Skin of body (tissue), 3 donors: ENCODE measurements at places on chromosomes 12 and 14. TPM values are rescaled to one million over a fixed set of nuclear protein-coding genes. Genes with fewer than 3 reads are reported as not detected.

DNA sequence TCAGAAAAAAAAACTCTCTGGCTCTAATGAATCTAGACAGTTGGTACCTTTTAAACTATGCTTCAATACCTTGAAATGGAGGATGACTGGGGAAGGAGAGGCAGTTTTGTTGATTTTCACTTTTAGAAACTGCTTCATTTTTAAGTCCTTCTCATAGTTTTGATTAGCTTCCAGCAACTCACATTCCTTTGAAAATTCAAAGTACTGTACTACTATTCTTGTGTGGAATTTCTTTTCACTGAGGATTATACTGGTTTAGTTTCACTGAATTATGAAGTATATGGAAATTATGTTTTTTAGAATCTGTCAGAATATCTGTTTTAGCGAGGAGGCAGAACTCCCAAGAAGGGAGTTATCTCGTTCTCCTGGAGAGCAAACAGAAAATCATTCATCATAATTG is 116.3 kb downstream of the TGFB3 start:
- DNase-seq, result no peak

- no peak for DNase-seq
Observed at GRCh38 chr12:72432037-72432604, 160.0 kb downstream of the TRHDE start.

- peak; percentile 21 for DNase-seq
Observed at GRCh38 chr12:93950311-93950710, 198.1 kb upstream of the PLXNC1 start.

- no peak for DNase-seq
Observed at GRCh38 chr12:42162965-42163364, 18.3 kb upstream of the GXYLT1 start.

GRCh38 chr12:87935216-87935615 is 94.0 kb downstream of the C12orf50 start:
- DNase-seq, result no peak

DNA sequence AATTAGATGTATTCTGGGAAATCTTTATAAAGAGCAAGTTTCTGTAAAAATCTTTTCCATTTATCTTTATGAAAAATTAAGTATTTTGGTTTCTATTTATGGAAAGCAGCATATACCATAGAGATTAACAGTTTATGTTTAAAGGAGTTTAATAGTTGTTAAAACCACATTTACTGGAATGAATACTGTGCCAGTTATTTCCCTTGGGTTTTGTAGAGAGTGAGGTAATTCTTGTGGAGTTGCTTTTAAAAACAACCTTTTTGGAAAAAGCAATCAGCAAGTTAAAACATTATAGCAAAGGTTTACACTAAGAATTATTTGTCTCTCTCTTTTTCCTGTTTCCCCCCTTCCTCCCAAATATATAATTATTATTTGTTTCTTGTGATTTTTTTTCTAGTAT is 34.9 kb downstream of the AEBP2 start:
- DNase-seq, result no peak

- DNase-seq, result no peak
Observed at GRCh38 chr12:43988838-43989560, 153.1 kb downstream of the TMEM117 start.

DNA sequence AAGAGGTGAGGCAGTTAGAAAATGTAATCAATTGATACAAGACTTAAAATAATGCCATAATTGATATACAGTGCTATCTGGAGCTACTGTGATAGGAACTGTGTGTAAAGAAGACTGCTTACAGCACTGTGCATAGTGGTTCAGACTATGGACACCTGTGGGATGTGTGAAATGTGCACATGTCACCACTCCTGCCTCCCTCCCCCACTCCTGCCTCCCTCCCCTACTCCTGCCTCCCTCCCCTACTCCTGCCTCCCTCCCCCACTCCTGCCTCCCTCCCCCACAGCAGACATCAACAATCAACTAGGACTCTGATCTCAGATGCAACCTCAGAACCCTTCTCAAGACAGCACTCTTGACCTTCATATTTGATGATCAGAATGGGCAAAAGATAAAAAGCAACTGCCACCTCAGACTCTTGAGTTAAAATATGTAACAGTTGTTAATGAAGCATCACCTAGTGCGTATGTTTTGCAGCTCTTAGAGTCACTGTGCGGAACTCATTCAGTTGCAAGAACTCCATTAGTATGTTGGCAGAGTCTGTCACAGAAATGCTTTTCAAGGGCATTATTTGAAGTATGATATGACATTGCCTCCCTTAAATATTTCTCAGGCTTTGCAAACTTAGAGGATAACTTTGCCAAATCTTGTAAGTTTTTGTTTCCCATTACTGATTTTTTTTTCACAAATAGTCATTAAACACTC is 255.2 kb upstream of the DDHD1 start:
- no peak for DNase-seq

DNA sequence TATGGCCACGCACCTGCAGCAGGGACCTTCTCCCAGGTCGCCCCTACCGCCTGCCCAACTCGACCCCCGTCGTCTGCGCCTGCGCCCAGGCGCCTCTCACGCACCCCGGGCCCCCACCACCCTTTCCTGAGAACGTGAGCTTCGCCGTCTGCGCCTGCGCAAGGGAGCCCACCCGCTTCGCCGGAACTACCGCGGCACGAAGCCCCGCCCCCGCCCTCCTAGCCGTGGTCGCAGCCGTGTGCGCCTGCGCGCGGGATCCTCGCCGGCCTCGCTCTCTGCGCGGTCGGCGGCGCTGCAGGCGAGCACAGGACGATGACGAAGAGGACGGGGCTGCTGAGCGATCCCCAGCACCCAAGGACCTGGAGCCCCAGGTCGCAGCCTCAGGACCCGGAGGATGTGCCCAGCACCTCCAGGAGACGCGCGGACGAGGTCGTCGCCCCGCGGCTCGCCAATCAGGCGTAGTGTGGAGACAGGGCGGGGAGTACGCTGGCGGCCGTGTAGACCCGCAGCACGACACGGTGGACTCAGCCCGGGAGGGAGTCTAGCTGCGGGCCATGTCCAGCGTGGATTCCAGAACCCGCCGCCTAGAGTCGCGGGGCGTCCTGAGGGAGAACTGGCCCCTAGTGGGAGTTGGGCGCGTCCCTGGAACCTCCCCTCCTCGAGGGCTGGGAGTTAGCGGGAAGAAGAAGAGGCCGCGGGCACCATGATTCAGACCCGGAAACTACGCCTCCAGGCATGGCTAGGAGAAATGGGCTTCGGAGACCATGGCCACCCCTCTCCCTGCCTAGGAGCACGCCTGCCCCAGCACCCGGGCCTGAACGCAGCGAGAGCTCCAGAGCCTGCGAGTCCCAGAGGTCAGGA is 1120.8 kb upstream of the TMEM132C start:
- peak; percentile 12 for DNase-seq

DNA sequence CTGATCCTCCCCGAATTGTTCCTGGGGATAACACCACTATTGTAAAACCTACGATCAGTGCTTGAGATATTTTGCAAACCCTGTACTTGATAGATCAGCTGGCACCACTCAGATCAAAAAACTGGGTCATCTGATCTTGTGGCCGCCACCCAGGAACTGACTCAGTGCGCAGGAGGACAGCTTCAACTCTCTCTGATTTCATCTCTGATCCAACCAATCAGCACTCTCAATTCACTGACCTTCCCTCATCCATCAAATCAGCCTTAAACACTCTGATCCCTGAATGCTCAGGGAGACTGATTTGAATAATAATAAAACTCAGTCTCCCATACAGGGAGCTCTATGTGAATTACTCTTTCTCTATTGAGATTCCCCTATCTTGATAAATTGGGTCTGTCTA is 4.2 kb upstream of the XPOT start:
- DNase-seq, result no peak

GRCh38 chr14:88421286-88421685 is 35.8 kb downstream of the SPATA7 start:
- no peak for DNase-seq

- DNase-seq, result no peak
Observed at GRCh38 chr14:73859145-73859544, 7.5 kb downstream of the PTGR2 start.

GRCh38 chr14:88765130-88765529 is 27.6 kb downstream of the EML5 start:
- DNase-seq, result no peak

GRCh38 chr14:74249433-74250375 is 10.5 kb downstream of the VSX2 start:
- DNase-seq, result no peak

GRCh38 chr12:47383942-47384341 is 304.2 kb upstream of the AMIGO2 start:
- DNase-seq, result no peak

GRCh38 chr12:101594700-101595099 is at the start of gene MYBPC1:
Gene MYBPC1 (plus strand): TSS chr12:101594971. CDS start chr12:101595071, 100 bp downstream.
- no peak for DNase-seq

DNA sequence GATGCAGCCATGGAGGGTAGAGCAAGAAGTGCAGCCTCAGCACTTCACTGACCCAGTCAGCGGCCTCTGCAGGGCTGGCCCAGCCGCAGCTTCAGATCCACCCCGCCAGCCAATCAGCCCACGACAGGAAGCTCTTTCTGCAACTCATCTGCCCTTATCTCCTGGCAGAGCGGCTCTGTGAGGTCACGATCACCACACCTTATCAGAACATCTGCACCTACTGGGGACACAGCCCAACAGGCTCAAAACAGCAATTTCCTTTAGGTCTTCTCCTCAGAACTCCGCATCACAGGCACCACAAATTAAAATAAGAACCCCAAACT is 287.3 kb downstream of the BCL11B start:
- no peak for DNase-seq

GRCh38 chr12:95859344-95859816 is 628 bp downstream of the SNRPF start:
- DNase-seq, result no peak

DNA sequence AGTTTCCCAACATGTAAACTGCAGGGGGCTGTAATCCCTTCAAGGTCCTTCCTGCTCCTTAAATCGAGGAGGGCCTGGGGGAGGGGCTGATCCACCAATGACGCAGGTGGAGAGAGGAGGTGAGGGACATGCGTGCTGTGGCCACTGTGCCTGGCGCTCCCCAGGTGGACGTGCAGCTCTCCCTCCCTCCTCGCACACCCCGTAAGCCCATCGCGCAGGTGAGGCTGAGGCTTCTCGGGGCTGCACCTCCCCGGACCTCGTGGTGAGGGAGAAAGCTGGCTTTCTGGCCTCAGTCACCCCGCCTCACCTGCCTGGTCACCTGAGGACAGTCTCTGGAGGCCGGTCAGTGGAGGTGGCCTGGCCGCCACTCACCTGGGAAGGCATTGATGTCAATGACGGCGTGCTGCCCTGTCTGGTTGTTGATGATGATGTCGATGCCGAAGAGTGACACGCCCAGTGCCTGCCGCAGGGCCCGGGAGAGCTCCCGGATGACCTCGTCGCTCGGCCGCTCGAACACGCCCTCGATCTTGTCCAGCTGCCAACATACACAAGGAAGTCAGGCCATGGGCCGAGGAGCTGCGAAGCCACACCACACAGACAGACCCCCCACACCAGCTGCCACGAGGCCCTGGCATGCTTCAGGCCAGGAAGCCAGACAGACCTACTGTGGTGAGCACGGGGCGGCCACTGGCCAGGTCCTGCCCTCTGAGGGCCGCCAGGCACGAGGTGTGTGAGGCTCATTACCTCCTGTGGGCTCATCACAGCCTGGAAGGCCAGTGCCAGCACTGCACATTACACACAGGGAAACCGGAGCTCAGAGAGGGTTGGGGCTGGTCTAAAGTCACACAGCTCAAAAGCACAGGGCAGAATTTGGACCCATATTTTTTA is 23.3 kb downstream of the CHGA start:
- DNase-seq, result no peak

GRCh38 chr12:132427999-132428935 is 61.7 kb upstream of the FBRSL1 start:
- no peak for DNase-seq

- DNase-seq, result no peak
Observed at GRCh38 chr14:72500234-72500838, 393.6 kb downstream of the DPF3 start.

DNA sequence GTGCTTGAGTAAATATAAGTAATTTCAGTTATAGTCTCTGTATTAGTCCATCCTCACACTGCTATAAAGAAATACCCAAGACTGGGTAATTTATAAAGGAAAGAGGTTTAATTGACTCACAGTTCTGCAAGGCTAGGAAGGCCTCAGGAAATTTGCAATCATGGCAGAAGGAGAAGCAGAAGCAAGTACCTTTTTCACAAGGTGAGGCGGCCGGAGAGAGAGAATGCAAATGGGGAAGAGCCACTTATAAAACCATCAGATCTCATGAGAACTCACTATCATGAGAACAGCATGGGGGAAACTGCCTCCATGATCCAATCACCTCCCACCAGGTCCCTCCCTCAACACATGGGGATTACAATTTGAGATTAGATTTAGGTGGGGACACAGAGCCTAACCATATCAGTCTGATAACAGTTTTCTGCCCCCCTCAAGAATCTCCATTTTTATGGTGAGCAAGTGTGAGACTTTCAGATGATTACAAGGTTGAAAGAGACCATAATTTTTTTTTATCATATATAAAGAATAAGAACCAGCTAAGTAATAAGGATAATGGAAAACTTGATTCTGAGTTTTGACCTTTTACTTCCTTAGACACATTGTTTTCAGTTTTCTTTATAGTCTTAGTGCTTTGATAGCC is 35.6 kb downstream of the LEMD3 start:
- no peak for DNase-seq

- no peak for DNase-seq
Observed at GRCh38 chr14:63200767-63201166, 3.5 kb upstream of the RHOJ start.

DNA sequence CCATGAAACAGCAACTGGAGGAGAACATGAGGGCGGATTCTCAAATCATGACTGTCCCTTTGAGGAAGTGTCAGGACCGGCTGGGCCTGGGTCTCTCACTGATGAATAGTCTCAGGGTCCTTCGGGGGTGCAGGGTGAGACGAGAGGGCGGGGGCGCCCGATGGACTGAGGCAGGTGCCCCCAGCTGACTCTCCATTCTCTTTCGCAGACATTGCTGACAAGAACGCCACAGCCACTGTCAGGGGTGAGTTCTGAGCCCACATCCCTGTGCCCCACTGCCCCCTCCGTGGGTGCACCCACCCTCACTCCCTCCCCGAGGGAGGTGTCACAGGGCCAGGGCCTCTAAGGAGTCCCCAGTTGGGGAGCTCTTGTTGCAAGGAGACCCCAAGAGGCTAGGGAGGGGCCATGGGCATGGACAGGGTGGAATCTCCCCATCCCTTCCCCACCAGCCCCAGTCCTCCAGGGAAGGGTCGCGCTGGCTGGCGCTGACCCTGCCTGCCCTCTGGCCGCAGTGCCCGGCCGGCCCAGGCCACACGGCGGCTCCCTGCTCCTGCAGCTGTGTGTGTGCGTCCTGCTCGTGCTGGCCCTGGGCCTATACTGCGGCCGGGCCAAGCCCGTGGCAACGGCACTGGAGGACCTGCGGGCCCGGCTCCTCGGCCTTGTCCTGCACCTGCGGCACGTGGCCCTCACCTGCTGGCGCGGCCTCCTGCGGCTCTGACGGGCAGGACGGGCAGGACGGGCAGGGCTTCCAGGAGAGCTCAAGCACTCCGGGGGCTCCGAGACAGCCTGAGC is 8.7 kb downstream of the C14orf180 start:
- DNase-seq, result no peak

Gene CNPY2
- total RNA-seq, result 30.4 TPM

Gene SLC5A8
- total RNA-seq, result 1.7 TPM

Gene PTCSC3
- total RNA-seq, result not detected

Gene GPRC5D
- total RNA-seq, result 10.1 TPM

Gene FNTB
- total RNA-seq, result 16.5 TPM

Gene SLC4A8
- 1.9 TPM for total RNA-seq

Gene OLR1
- 2.7 TPM for total RNA-seq

Gene IL31
- total RNA-seq, result not detected

Gene DUSP16
- 24.2 TPM for total RNA-seq

Gene GPD1
- 163 TPM for total RNA-seq

Gene PPP1CC
- 110 TPM for total RNA-seq

Gene KLHDC1
- 10.1 TPM for total RNA-seq

Gene NRIP2
- total RNA-seq, result 0.79 TPM

Gene GZMH
- total RNA-seq, result not detected

Gene MYF5
- total RNA-seq, result 3.5 TPM

Gene DEGS2
- total RNA-seq, result 7.4 TPM
